ENCODE measurements at places on chromosomes 2 and 18.

- no peak for DNase-seq
These were observed 58.6 kb downstream of the LCLAT1 start for GRCh38 chr2:30505500-30506180.

- no peak for DNase-seq
These were observed 162.3 kb downstream of the TGIF1 start for GRCh38 chr18:3612315-3612714.

DNA sequence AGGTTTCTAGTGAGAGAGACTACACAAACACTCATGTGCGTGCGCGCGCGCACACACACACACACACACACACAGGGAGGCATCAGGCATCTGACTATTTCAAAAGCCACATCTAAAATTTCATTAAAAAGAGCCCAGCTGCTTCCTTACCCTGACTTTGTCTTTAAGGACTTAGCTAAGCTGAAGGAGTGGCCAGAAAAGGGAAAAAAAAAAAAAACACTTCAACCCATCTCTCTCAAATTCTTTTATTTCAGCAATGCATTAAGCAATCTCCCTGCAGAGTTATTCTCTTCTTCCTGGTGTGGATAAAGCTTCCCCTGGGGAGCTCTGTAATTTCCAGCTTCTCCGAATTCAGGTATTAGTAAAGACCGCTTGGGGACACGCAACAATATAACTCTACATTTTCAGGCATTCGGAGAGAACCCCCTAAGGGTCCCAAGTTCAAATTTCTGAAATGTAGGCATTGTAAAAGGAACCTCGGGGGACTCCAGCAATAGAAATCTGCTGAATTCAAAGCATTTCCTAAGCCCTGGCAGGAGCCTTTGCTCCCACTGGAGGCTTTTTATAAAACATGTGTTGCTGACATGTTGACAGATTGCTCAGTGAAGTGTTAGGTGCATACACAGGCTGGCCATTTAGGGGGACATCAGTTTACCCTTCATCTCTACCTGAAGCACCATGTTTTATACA lies 67.0 kb downstream of the ZNF521 start:
- peak; percentile 75 for DNase-seq

DNA sequence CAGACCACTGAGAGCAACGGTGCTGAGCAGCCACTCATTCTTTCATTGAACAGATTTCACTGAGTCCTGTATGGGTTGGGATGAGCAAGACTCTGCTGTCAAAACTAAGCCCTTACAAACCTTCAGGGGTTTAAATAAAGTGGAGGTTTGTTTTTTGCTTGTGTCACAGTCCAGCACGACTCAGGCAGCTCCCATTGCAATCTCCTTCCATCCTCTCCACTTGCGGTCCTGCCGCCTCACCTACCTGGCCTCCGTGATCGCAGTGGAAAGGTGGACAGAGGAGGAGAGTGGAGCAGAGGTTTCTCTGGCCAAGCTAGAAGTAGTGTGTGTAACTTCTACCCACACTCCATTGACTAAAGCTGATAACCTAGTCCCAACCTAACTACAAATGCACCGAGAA lies 332.2 kb downstream of the ZNF516 start:
- DNase-seq: no peak

- DNase-seq: no peak
These were observed 149.2 kb downstream of the TANC1 start for GRCh38 chr2:159117658-159118057.

DNA sequence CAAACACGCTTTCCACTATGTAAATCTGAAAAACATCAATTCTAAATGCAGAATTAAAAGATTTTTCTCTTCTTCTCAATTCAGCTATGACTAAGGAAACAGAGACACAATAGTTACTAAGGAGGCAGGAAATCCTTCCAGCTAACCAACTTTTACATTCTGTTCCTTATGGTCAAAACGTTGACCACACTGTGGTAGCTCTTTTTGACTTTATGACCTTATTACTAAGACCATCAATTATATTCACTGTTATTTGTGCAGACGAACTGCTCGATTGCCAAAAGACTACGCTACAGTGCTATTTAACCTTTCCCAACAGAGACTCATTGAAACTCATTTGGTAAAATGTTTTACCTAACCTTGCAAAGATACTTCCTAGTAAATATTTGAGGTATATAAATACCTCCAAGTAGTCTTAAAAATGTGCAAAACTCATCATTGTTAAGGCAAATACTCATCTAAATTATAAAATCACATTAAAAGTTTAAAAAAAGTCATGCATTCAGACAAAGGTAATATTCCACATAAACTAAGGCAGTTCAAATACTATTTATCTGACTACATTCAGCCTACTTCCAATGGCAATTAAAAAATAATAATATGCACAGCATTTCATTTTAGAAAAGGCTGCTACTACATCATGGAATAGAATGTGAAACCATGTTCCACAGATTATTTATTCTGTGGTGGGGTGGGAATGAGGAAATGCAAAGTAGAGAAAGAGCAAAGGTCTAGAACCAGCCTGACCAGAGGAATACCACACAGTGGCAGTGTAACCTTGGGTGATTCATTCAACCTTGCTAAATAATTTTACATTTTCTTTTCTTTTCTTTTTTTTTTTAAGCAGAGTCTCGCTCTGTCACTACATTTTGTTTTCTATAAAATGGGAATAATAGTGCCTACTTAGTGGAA lies 139.9 kb downstream of the THADA start:
- no peak for DNase-seq

GRCh38 chr18:30545393-30545792 lies 497.1 kb downstream of the DSC3 start:
- no peak for DNase-seq

DNA sequence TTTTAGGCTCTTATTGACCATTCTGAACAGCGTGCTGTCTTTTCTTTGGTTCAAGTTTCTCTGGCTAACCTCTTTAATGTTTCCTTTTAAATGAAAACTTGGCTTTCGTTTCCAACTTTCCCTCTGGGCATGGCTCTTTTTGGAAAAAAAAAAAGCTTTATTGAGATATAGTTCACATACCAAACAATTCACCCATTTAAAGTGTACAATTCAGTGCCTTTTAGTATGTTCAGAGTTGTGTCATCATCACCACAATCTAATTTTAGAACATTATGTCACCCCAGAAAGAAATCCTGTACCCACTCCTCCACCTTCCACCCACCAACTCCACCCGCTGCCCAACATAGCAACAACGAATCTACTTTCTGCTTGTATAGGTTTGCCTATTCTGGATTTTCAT lies 322.4 kb downstream of the ADCYAP1 start:
- DNase-seq: no peak

DNA sequence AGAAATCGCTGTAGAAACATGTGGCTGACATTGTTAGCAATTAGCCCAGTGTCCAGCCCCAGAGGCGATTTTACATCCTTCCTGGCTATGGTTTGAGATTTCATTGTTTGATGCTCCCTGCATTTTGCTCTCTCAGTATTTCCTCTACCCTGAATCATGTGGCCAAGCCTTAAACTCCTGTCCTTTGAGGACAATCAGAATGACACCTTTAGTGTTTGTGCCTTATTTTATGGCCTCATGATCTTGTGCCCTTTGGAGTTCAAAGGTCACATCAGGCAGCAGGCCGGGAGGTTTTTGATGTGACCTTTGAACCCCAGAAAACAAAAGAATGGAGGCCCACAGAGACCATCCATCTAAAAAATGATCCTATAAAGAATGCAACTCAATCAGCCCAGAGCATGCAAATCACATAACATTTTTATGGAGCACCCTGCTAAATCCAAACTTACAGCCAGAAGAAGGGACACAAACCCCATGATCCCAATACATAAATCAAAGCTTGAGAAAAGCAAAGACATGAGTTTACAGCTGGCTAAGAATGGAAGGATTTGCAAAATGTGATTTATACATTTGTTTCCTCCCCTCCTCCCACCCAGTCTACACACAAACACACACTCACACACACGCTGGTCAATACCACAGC lies 52.5 kb downstream of the FECH start:
- DNase-seq: no peak

GRCh38 chr2:27707462-27708256 lies 44.0 kb downstream of the SLC4A1AP start:
- DNase-seq: no peak

DNA sequence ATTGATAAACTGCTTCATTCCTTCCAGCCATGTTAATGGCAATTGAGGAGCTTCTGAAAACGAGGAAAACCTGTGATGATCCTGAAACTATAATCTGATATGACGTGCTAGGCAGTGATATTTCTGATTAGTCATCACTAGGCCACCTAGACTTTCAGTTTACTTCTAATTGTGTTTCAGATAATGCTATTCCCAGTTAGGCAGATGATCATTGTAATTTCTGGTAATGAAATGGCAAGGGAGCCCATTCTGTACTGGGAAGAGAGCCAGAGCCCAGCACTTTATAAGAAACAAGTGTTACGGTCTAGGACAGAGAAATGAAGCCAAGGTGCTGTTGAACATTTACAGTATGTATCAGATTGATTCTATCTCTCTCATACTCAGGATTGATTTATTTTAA lies 106.2 kb downstream of the CPO start:
- no peak for DNase-seq

- DNase-seq: no peak
These were observed 9.0 kb upstream of the SLC35F6 start for GRCh38 chr2:26754972-26755670.

DNA sequence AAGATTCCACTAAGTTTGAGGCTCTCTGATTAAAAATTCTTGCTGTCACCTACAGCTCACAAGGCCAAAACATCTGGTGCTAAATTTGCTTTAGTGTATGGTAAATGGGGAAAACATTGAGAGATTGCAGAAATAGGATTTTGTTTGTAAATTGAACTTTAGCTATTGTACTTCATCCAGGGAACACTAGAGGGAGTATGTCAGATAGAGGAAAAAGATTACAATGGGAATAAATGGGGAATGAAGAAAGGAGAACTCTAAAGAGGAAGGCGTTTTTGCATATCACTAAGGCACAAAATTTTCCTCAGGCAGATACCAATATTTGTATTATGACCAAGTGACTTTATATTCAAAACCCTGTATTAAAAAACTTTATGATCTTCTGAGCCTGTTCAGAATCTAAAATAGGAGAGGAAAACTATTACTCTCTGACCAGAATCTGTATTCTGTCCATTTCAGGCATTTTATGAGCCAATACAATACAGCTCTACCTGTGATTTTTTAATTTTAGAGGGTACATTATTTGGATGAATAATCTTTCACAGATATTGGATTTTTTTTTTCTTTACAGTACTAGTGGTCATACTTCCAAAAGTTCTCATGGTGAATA lies 52.3 kb upstream of the ITGB6 start:
- DNase-seq: peak; percentile 11

- DNase-seq: no peak
These were observed 193.1 kb upstream of the XIRP2 start for GRCh38 chr2:166695154-166695553.

- no peak for DNase-seq
These were observed 40.6 kb downstream of the FARSB start for GRCh38 chr2:222615320-222615719.

- no peak for DNase-seq
These were observed 921.1 kb downstream of the SOCS6 start for GRCh38 chr18:71209944-71210343.

- no peak for DNase-seq
These were observed 39.8 kb upstream of the DDX18 start for GRCh38 chr2:117774716-117775115.

GRCh38 chr2:241505086-241505780 lies 3.2 kb downstream of the STK25 start:
- DNase-seq: no peak

DNA sequence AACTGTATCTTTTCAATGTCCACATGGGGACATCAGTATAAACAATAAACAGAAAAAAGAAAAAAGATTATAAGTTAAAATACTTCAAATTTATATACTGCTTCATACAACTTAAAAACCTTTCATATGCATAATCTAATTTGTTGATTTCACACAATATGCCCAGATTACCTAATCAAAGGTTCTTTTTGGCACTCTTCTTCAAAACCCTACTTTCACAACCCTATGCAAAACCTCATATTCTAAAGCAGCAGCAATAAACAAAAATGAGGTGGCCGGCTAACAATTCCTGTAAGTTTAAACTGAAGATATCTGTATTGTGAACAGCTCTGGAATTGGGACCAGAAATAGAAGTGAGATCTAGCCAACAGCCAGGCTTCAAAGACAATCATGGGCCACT lies 28.6 kb downstream of the STK17B start:
- no peak for DNase-seq

GRCh38 chr2:6310256-6311215 lies 555.2 kb downstream of the CMPK2 start:
- peak; percentile 50 for DNase-seq

- no peak for DNase-seq
These were observed 123.1 kb downstream of the PRPF40A start for GRCh38 chr2:152594022-152594766.

DNA sequence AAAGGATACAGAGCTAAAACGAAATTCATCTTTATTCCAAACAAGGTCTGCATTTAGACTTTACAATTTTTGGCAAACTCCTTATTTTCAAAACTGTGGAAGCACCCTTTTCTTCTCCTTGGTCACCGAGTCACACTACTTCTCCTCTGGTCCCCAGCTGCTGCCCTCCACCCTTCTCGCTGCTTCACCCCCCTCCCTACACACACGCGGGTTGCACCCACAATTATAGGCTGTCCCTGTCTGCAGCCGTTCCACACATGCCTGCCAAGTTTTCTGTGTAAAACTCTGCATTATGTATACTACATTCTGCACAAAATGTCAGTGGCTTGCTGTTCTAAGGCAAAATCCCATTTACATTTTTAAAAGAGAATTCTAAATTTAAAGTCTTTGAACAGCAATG lies 63.5 kb downstream of the PTPN2 start:
- no peak for DNase-seq

- DNase-seq: no peak
These were observed 4.2 kb upstream of the MEIS1 start for GRCh38 chr2:66430505-66431273.

- DNase-seq: no peak
These were observed 25.5 kb downstream of the PIAS2 start for GRCh38 chr18:46891742-46892214.

DNA sequence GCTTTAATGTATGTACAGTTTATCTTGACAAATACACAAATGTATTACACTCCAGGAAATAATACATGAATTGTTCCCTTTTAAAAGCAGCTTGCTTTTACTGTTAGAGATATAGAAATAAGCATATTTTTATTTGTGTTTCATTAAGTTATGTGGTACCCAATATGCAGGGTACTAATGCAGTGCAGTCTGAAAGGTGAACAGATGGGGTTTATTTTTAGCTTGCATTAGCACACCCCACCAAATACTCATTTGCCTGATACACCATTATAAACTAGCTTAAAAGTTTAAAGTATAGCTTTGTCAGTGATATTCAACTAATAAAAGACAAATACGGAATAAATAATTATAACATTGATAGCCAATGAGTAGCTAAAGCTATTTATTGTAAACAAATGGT lies 394.7 kb upstream of the ZNF804A start:
- DNase-seq: no peak

GRCh38 chr2:19362755-19363473 lies 4.5 kb upstream of the OSR1 start:
- DNase-seq: peak; percentile 89

Data from NCI-H345 (cell line).